ENCODE measurements at places on chromosomes 1 and 21. TPM values are rescaled to one million over a fixed set of nuclear protein-coding genes. Genes with fewer than 3 reads are reported as not detected.

The DAB1 gene
- total RNA-seq = 0.12 TPM

The F11R gene
- total RNA-seq = 2.2 TPM

The OR6K3 gene
- not detected for total RNA-seq

The ETNK2 gene
- 10.0 TPM for total RNA-seq

The RAB3GAP2 gene
- total RNA-seq = 52.7 TPM

The LAX1 gene
- under 0.01 TPM for total RNA-seq

The SEMA6C gene
- total RNA-seq = 0.66 TPM

The OR6K2 gene
- total RNA-seq = not detected

The CATSPER4 gene
- total RNA-seq = not detected

The PNRC2 gene
- 143 TPM for total RNA-seq

The ZNF593OS gene
- not detected for total RNA-seq

The DYNLT4 gene
- total RNA-seq = not detected

The TRIM45 gene
- total RNA-seq = 6.3 TPM

The NID1 gene
- total RNA-seq = 113 TPM

The CDK18 gene
- total RNA-seq = 0.62 TPM

The TRPM2 gene
- under 0.01 TPM for total RNA-seq

The PTPRC gene
- total RNA-seq = not detected

The FBXO2 gene
- 1.2 TPM for total RNA-seq

The REN gene
- total RNA-seq = 0.77 TPM

The HRNR gene
- not detected for total RNA-seq

The OR11L1 gene
- not detected for total RNA-seq

The SYT2 gene
- under 0.01 TPM for total RNA-seq

The SSR2 gene
- 681 TPM for total RNA-seq

The LCE1D gene
- total RNA-seq = not detected

The PRDM16 gene
- total RNA-seq = 0.66 TPM

The MAN1C1 gene
- total RNA-seq = 2.4 TPM

The SELE gene
- not detected for total RNA-seq

The KCNJ9 gene
- not detected for total RNA-seq

The UBASH3A gene
- total RNA-seq = not detected

The PKNOX1 gene
- total RNA-seq = 30.0 TPM

The C8A gene
- total RNA-seq = not detected

The LRRC38 gene
- total RNA-seq = 0.50 TPM

The GPR52 gene
- 0.89 TPM for total RNA-seq

The CFHR1 gene
- total RNA-seq = 0.25 TPM

The SPRR2E gene
- not detected for total RNA-seq

The TCP10L gene
- under 0.01 TPM for total RNA-seq

The AADACL3 gene
- total RNA-seq = not detected

The PAQR6 gene
- total RNA-seq = 0.22 TPM

The EFNA1 gene
- total RNA-seq = 0.22 TPM

The APOBEC4 gene
- not detected for total RNA-seq

The S1PR1 gene
- 11.0 TPM for total RNA-seq

The ANGPTL3 gene
- total RNA-seq = not detected

The TSPAN2 gene
- total RNA-seq = 1.7 TPM

The DNAJB4 gene
- 40.8 TPM for total RNA-seq
